Uterus (tissue), 4 donors: ENCODE measurements at places on chromosomes 11 and 22.
A peak's percentile ranks its signal among the peaks of the same experiment; 100 is the strongest.

DNA sequence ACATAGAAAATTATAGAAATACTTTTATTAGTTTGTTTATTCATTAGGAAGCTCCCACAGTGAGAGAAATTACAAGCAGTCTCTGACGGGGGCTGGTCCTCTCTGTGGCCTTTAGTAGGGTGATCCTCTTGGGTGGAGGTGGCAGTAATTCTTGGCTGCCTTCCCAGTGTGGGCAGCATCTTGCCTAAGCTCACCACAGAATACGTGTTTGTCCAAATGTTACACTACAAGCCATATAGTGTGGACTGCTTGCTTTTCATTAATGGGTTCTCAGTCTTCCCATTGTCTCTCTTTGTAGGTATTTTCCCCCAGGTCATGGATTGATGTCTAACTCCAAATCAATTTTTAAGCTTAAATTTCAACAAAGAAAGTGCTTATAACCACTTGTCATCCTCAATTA is 43.3 kb downstream of the ENDOD1 start:
- no peaks in the 10 kb centered on the region for H3K27me3 ChIP-seq
- H3K36me3 ChIP-seq = no peaks in the 10 kb centered on the region
- H3K27ac ChIP-seq = no peak overlapping the region
- H3K4me3 ChIP-seq = no peak overlapping the region
- no peaks in the 10 kb centered on the region for H3K4me1 ChIP-seq
- no peak for DNase-seq

DNA sequence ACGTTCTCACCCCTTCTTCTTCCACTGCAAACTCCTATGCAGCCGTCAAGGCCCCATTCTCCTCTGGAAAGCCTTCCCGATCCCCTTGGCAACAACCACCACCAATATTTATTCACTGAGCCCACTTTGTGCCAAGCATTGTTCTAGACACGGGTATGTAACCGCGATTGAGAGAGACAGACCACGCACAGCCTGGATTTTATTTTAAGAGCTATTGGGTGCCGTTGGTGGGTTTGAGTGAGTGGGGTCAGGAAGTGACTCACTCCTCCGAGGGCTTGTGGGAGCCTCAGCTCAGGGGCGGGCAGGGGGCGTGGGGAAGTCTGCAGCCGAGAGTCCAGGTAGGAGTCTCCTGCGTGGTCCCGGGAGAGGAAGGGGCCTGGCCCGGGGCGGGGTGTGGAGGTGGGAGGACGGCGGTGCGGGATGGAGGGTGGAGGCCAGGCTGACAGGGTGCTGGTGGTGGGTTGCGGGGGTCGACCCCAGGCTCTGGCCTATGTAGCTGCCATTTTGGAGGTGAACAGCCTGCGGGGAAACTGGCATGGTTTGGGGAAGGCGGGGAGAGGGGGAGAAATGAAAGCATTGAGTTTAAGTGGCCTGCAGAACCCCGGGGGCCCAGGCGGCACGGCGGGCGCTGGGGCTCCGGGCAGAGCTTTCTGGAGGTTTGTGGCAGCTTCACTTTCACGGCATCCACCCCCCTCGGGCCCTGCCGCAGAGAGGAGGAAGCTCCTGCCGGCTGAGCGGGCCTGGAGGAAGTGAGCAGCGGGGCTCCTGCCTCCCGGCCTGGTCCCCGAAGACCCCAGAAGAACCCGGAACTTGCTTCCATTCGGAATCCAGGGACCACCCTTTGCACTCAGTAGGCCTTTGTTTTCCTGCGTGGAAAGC is 547 bp downstream of the PARVG start:
- no peak overlapping the region for H3K27ac ChIP-seq
- H3K4me3 ChIP-seq = peak overlapping the region; percentile 2
- no peaks in the 10 kb centered on the region for H3K27me3 ChIP-seq
- no peaks in the 10 kb centered on the region for H3K4me1 ChIP-seq

GRCh38 chr22:43819931-43820640 is 8.0 kb upstream of the EFCAB6 start:
- no peak overlapping the region for H3K4me3 ChIP-seq
- no peak overlapping the region for H3K27ac ChIP-seq
- H3K27me3 ChIP-seq = no peaks in the 10 kb centered on the region
- no peaks in the 10 kb centered on the region for H3K36me3 ChIP-seq
- no peaks in the 10 kb centered on the region for H3K4me1 ChIP-seq

GRCh38 chr11:32905028-32905667 is 12.5 kb downstream of the QSER1 start:
- no peaks in the 10 kb centered on the region for H3K27me3 ChIP-seq
- H3K36me3 ChIP-seq = no peaks in the 10 kb centered on the region
- DNase-seq = no peak

GRCh38 chr11:12321217-12321937 is 56.0 kb upstream of the PARVA start:
- no peaks in the 10 kb centered on the region for H3K27me3 ChIP-seq
- H3K36me3 ChIP-seq = no peaks in the 10 kb centered on the region
- no peaks in the 10 kb centered on the region for H3K4me1 ChIP-seq

DNA sequence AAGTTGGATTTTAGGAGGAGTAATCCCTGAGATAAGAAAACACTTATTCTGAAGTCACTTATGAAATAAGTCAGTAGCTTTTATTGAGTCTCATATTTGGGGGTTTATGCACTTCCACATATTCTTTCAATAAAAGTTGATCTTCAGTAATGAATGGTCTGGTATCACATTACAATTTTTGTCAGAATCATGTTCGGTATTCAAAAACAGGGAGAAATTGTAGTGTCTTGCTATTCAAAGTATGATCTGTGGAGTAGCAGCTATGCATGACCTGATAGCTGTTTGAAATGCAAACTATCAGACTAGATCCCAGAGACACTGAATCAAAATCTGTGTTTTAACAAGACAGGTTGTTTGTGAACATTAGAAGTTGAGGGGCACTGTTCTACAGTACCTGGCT is 857.6 kb downstream of the METTL15 start:
- H3K27me3 ChIP-seq = no peaks in the 10 kb centered on the region
- H3K27ac ChIP-seq = no peak overlapping the region
- no peak overlapping the region for H3K4me3 ChIP-seq
- DNase-seq = no peak
- H3K4me1 ChIP-seq = no peaks in the 10 kb centered on the region

GRCh38 chr22:50544078-50544745 is 1.5 kb upstream of the KLHDC7B start:
- H3K27ac ChIP-seq = no peak overlapping the region
- H3K4me1 ChIP-seq = peaks cover 12% of the 10 kb centered on the region
- no peaks in the 10 kb centered on the region for H3K36me3 ChIP-seq
- DNase-seq = no peak

- H3K36me3 ChIP-seq = no peaks in the 10 kb centered on the region
- peak overlapping the region; percentile 94 for H3K4me3 ChIP-seq
- no peaks in the 10 kb centered on the region for H3K27me3 ChIP-seq
- DNase-seq = no peak
- H3K27ac ChIP-seq = peak overlapping the region; percentile 99
- H3K4me1 ChIP-seq = peaks cover 15% of the 10 kb centered on the region
Measured at GRCh38 chr11:10857459-10857708, 469 bp downstream of the ZBED5 start.

DNA sequence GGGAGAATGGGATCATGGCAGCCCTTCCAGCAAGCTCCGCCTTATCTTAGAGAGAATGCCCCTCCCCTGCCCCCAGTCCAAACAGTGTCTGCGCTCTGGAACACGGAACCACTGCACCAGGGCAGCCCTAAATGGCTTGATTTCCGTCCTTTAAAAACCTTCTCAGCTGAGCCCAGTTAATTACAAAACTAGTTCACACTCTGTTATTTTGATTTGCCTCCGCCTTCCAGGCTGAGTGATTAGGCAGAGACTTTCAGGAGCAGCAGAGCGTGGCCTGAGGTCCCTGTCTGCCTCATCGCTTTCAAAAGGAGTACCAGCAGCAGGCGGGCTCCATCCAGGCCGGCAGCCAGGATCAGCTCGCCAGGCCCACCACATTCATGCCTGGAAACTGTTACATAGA is 313.0 kb downstream of the BRD1 start:
- DNase-seq = no peak
- H3K27ac ChIP-seq = no peak overlapping the region
- H3K27me3 ChIP-seq = no peaks in the 10 kb centered on the region
- no peaks in the 10 kb centered on the region for H3K4me1 ChIP-seq
- no peaks in the 10 kb centered on the region for H3K36me3 ChIP-seq

GRCh38 chr11:130389335-130389935 is 39.0 kb downstream of the ADAMTS8 start:
- H3K36me3 ChIP-seq = no peaks in the 10 kb centered on the region
- no peaks in the 10 kb centered on the region for H3K27me3 ChIP-seq
- H3K4me3 ChIP-seq = no peak overlapping the region
- no peak for DNase-seq
- no peaks in the 10 kb centered on the region for H3K4me1 ChIP-seq
- H3K27ac ChIP-seq = no peak overlapping the region
